ENCODE measurements at places on chromosomes 4 and X.

DNA sequence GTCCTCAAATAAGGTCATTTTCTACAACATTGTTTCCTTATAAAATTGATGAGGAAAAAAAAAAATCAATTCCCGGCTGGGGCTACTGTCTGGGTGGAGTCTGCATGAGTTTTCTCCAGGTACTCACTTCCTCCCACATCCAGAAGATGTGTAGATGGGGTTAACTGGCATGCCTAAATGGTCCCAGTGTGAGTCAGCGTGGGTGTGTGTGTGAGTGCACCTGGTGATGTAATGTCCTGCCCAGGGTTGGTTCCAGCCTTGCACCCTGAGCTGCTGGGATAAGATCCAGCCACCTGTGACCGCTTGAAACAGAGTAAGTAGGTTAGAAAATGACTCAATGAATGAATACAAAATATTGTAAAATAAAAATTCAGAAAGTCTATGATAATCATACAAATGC, 11.1 kb downstream of the USP26 start:
- no peak for DNase-seq

DNA sequence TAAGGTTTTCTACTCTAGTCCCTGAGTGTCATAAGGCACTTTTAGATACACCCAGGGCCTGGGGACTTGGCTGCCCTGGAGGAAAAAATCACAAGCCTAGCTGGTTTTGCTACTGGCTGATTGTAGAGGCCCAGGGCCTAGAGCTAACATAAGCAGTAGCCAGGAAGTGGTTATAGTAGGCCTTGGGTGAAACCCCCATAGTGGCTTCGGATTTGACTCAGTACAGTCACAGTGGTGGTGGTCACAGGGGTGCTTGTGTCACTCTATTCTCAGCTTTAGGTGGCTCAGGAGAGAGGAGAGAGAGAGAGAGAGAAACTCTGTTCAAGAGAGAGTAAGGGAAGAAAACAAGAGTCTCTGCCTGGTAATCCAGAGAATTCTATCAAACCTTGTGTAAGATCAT, 194.5 kb upstream of the EDA2R start:
- no peak for DNase-seq

GRCh38 chr4:24928708-24929107, 15.9 kb upstream of the CCDC149 start:
- DNase-seq: no peak

DNA sequence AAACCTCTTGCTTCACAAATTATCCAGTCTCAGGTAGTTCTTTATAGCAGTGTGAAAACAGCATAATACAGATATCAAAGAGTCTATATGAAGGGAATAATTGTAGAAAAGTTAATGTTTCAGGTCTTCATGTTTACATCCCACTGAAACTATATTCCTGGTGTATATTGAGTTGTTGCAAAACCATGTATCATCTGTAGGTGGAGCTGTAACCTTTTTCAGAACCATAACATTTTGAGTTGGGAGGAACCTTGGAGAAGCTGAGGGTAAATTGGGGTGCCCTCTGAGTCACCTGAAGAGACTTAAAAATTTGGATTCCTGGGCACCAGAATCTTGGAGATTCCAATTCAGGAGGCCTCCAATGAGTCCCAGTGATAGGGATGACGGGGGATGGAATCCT, 51.9 kb upstream of the TAPT1 start:
- DNase-seq: no peak

DNA sequence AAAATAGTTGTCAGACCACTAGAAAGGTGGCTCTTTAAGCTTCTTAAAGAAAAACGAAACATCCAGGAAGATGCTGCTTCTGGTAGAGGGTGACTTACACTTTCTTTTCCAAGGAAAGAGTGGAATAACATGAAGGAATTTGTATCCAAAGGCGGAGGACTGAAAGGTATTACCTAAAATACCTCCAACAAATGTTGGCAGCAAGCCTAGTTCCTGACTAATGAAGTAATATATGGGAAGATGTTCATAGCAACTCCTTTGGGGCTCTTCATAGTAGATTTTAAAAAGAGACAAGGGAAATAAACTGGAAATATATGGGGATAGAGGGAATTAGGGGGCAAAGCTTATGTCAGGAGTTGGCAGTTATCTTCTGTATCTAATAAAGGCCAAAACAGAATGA, 116.2 kb downstream of the AASDH start:
- DNase-seq: no peak

DNA sequence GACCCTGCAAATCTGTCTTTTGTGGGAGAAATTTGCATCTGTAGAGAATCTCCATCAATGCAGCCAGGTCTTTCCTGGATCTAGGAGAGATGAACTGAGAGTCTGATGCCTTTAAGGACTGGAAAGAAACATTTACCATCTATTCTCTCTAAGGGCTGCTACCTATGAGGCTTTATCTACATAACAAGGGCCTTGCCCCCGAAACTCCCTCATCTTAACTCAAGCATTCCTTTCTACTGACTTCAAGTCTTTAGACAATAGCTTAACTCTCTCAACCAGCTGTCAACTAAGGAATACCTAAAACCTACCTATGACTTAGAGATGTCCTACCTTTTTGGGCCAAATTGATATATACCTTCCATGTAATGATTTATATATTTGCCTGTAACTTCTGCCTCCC, 32.1 kb downstream of the MAGEB17 start:
- no peak for DNase-seq

GRCh38 chrX:10395643-10396042, 224.7 kb downstream of the MID1 start:
- DNase-seq: no peak

DNA sequence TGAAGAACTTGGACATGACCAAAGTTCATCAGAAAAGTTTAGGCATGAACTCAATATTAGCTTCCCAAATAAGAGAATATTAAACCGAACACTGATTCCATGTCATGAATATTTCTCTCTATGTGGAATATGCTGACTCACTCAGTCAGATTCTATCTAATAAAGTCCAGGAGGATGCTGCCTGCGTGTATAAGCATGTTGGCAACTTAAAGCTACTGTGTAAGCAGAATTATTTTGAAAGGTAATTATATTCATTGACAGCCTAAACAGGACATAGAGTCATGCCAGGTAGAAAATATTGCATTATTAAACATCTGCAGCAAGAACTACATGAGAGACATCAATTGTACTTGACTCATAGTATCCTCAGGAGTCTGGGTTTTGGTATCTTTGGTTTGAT, 367.9 kb upstream of the SPOCK3 start:
- no peak for DNase-seq

DNA sequence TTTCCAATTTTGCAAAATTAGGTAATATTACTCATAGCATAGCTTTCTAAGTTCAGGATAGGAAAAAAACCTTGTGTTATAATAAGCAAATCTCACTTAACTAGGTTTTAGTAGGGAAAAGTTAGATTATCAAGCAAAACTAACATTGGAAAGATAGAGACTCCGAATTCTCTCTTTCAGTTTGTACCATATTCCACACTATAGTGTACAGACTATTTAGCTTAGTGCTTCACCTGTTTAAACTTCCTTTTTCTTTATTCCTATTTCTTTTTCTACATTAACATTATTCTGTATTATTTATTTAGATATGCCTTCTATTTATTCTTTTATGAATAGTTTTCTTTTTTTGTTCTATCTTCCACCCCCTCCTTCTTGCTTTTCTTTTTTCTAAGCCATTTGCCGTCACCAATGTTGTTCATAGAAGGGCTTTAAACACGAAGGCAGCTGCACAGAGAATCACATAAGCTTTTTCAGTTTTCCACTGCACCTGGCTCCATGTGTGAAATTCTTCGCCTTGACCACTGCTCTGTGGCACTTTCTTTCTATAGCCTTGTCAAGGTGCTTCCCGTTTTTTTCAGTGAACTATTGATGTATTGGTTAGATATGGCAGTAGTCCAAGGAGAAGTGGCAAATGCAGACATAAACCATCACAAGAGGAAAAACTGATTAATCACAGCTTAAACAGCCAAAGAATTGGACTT, 8.5 kb downstream of the PCDH10 start:
- DNase-seq: peak; percentile 15

DNA sequence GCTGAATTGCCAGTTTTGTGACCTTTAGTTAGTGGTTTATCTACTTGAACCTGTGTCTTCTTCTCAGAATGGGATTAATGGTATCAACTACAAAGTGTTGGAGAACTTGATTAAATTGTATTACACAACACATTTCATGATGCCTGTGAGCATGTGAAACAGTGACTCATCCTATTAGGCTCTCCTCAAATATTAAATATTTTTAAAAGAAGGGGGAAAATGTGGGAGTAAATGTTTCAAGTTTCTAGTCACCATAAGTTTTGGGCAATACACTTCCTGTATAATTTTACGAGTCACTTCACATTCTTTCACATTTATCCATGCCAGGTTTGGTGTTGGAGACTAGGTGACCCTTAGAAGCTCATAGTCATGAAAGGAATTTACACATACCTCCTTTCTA, 147.0 kb downstream of the HS3ST1 start:
- DNase-seq: no peak

DNA sequence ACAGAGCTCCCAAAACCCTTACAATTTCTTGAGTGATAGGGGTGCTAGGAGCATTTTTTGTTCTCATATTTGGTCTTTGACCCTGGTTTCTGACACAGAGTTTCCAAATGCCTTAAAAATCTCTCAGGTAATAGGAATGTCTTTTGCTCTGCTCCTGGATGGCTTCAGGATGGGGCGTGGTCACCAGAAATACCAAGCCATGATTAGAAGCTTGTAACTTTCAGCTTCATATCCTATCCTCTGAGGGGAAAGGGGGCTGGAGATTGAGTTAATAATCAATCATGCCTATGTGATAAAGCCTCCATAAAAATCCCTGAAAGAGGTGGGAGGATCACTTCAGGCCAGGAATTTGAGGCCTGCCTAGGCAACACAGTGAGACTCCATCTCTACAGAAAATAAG, 34.6 kb upstream of the IL9R start:
- DNase-seq: no peak

DNA sequence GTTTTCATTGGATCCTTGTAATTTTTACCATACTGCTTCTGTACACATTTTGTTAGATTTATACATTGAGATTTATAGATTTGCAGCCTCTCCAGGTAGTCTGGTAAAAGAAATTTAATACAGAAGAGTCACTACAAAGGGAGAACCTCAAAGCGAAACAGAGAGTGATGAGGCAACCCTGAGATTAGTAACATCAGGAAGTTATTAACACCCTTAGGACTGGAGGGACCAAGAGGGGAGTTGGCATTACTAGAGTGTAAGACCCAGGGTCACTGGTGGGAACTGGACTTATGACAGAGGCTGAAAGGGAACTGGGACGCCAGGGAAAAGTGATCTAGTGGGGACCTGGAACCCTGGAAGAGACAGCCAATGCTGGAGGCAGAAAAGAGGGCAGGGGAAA, 20.6 kb upstream of the MAML3 start:
- no peak for DNase-seq

DNA sequence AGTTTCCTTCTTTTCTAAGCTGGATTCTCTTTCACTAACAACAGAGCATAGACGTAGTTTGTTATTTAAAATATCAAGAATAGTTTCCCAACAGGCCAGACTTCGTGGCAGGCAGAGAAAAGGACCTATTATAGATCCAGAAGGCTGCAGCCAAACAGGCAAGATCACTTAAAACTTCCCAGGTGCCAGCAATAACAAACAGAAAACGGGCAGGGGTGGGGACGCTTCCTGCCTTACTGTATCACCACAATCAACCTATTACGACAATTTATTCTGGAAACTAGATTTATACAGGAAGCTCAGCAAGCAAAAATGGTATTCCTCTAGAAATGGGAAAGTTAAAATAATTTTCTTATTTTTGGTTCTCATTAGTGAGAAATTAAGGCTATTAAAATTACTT, 22.1 kb downstream of the RWDD4 start:
- no peak for DNase-seq

GRCh38 chrX:12595720-12596119, 195.5 kb upstream of the PRPS2 start:
- DNase-seq: no peak

DNA sequence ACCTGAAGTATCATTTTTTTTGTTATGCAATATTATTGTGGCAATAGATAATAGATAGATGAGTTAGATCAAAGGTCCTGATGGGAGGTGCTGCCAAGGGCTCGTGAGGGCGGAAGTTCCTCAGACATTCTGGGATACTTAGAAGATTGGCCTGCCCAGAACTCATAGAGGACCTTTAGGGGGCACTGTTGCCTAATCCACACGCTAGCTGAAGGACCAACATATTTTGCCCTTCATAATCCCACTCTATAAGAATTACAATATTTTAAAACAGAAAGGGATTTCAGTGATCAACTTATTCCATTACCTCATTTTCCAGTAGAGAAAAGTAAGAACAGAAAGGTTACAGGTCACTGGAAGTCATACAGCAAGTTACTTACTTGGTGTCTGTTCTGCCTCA, 22.9 kb upstream of the COX7B2 start:
- DNase-seq: no peak

- DNase-seq: no peak
These were observed 2.3 kb downstream of the SNCA start for GRCh38 chr4:89834486-89835209.

GRCh38 chrX:1914606-1915365, 299.9 kb downstream of the ASMT start:
- DNase-seq: no peak

DNA sequence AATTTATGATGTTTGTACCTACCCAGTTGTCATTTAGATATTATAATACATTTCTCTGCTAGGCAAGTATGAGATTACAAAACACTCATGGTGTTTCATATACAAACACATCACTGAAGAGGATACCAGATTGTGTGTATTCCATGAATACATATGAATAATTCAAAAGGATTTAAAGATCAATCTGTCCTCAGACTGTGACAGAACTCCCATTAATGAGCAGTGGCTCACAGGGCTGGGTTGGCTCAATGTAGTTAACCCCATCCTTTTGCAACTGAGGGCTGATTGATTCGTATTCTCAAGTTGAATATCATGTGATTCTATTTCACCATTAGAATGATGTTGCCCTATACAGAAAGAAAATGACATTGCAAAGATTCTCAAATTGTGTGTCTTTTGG, 79.6 kb upstream of the SPANXN2 start:
- no peak for DNase-seq

DNA sequence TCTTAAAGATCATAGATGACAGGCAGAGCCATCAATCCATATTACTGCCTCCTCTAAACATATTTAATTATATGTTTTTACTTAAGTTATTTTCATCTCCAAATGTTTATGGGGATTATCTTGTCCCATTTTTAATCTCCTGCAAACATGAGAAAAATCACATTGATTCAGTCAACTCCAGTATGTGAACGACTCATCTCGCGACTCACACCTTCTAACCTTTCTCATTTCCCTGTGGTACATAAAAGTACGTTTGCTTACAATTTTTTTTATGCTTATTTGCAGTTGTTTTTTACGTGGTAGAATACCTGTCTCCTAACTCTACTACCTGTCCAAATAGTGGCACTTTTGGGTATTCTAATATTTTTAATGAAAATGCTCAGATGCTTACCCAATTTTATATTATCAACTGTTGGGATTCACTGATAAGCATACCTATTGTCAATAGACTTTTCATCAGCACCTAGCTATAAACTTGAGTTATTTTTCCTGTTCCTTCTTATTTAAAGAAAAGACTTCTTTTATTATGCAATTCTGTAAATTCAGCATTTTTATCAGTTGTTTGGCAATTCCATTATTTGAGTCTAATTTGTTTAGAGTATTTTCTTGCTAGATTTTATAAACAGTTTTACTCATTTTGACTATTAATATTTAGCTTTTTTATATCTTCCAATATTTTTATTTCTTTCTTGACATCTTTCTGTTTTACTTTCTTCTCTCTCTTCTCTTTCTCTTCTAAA, 276.6 kb downstream of the ANK2 start:
- no peak for DNase-seq

All from nucleus accumbens (tissue), 56 donors.